Foreskin keratinocyte (primary cell): ENCODE measurements at places on chromosomes 7 and 10. TPM values are rescaled to one million over a fixed set of nuclear protein-coding genes. Genes with fewer than 3 reads are reported as not detected.

- no peak for DNase-seq
Observed at GRCh38 chr7:84291756-84292155, 97.2 kb upstream of the SEMA3A start.

- no peak for DNase-seq
Observed at GRCh38 chr10:11242443-11243387, 225.0 kb downstream of the CELF2 start.

- DNase-seq: no peak
Observed at GRCh38 chr7:99380032-99380822, 5.7 kb downstream of the ARPC1B start.

DNA sequence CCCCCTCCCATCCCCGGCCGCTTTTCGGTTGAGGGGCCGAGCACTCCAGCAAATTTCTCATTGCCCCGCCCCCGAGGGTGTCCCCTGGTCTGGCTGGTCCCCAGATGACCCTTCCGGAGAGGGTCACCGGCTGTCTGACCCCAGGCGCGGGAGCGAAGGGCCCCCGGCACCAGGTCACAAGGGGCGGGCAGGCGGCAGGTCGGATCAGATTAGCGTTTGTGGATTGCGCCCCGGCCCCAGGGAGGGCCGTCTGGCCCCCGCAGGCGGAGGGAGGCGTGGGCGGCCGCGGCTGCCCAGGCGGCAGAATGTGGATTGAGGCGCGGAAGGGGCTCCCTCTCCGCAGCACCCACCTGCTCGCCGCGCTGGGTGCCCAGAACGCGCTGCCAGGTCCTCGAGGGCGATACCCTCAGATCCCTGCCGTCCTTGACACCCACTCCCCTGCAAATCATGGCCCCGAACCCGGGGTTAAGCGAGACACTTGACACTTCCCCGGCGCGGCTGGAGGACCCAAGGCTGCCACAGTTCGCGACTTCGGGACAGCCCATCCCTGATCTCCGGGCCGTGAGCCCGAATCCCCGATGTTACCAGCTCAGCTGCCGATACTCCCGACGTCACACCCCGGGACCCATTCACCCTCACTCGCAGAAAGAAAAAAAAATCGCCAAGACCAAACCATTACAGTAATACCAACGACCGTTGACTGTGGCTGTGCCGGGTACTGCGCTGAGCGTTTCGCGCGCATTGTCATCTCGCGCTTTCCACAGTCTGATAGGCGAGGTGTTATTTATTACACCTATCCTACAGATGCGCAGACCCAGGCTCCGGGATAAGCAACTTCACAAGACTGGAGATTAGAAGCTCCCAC, 953 bp downstream of the NODAL start:
- DNase-seq: no peak

DNA sequence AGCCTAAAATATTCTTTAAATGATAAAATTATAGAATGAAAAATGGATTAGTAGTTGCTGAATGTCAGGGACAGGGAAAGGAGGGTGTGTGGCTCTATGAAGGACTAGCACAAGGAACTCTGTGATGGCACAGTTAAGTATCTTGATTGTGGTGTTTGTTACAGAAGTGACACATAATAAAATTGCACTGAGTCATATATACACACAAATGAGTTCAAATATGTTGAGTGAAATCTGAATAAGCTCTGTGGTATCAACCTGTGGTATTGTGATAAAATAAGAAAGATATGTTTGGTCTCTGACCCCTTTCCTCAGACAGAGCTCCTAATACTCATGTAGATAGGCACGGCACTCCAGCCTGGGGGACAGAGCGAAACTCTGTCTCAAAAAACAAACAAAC, 181.5 kb upstream of the TRIM24 start:
- no peak for DNase-seq

GRCh38 chr10:22505911-22506685, 160.8 kb downstream of the SPAG6 start:
- no peak for DNase-seq

DNA sequence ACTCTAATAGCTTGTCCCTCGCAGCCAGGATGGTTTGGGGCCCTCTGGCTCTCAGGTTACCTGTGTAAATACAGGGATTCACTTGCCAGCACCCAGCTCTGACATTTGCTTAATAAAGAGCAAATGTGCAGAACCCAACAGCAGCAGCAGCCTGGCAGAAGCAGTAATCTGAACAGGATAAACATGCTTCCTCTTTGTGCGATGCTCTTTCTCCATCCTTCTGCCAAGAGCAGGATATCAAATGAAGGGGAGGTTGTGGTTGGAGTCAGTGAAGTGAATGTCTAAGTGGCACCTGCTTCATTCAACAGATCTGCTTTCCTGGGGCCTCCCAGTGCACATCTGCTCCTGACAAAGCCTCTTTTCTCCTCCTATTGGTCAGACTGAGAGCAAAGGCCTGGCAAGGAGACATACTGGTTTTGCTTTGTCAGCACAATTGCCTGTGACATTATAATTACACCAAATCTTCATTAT, 130.3 kb downstream of the NRF1 start:
- no peak for DNase-seq

DNA sequence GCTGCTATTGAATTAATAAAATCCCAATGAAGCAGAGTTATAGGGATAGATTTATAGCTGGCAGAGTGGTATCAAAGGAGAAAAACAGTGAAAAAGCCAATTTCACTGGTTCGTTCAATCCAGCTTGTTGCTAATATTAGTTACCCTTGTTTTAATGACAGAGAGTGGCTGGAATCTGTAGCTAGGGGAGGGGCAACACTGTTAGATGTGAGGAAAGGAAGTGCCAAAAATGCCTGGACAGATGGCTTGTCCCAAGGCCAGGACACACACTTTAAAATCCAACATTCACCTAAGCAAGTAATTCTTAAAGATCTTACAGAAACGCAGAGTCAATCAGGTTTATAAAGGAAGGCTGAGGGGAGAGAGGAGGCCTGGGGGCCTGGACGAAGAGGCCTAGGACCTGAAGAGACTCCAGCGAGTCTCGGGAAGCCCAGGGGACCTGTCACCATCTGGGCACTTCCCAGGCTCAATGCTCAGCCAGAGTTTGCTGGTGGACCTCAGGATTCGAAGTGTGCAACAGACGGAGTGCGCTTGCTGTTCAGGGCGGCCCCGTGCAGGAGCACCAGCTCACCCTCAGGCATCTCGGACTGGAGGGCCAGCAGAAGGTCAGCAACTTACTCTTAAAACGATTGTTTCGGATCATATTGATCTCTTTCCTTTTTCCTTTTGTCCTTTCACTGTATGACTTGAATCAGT, 36.7 kb downstream of the TMEM248 start:
- no peak for DNase-seq

GRCh38 chr7:157515342-157516041, 178.7 kb downstream of the DNAJB6 start:
- no peak for DNase-seq

GRCh38 chr10:27104919-27105318, 4.6 kb upstream of the ANKRD26 start:
- no peak for DNase-seq

GRCh38 chr7:151167197-151167961, at the start of gene GBX1:
Gene GBX1, minus strand, starts transcription at chr7:151167694. Its CDS starts 146 bp downstream, at chr7:151167548.
- DNase-seq: no peak

GRCh38 chr7:142716596-142716995, 32.7 kb upstream of the PRSS1 start:
- no peak for DNase-seq

GRCh38 chr7:151773797-151774196, 103.1 kb downstream of the PRKAG2 start:
- no peak for DNase-seq

DNA sequence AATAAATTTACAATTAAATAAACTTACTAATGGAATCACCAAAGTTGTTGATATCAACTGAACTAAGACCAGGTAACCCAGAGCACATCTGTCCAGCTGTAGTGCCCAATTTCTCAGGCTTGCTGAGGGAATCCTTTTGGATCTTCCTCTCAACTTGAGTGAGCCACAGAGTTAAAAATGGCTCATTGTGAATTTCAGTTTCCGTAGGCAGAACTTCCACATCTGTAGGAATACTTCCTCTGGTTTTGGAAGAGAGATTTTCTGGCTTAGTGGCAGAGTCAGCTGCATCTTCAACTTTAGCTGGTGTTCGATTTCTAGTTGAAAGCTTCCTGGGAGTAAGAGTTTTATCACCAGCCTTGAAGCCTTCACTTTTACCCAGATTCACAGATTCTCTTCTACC, 11.3 kb downstream of the MKI67 start:
- no peak for DNase-seq

- no peak for DNase-seq
Observed at GRCh38 chr10:70481105-70481504, 2.5 kb downstream of the PALD1 start.

- no peak for DNase-seq
Observed at GRCh38 chr7:93719546-93719945, 145.0 kb upstream of the CALCR start.

DNA sequence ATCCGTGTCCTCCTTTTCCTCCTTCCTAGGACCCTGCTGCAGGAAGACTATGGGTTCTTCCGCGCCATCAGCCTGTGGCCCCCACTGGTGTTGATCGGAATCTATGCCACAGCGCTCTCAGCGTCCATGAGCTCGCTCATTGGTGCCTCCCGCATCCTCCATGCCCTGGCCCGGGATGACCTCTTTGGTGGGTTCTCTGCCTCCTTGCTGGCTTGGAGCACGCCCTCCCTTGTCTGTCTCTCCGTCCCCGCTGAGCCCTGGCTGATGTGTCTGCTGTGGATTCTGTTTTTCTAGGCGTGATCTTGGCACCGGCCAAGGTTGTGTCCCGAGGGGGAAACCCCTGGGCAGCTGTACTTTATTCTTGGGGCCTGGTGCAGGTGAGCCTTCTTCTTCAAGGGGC, 7.3 kb upstream of the TRIP6 start:
- DNase-seq: no peak

DNA sequence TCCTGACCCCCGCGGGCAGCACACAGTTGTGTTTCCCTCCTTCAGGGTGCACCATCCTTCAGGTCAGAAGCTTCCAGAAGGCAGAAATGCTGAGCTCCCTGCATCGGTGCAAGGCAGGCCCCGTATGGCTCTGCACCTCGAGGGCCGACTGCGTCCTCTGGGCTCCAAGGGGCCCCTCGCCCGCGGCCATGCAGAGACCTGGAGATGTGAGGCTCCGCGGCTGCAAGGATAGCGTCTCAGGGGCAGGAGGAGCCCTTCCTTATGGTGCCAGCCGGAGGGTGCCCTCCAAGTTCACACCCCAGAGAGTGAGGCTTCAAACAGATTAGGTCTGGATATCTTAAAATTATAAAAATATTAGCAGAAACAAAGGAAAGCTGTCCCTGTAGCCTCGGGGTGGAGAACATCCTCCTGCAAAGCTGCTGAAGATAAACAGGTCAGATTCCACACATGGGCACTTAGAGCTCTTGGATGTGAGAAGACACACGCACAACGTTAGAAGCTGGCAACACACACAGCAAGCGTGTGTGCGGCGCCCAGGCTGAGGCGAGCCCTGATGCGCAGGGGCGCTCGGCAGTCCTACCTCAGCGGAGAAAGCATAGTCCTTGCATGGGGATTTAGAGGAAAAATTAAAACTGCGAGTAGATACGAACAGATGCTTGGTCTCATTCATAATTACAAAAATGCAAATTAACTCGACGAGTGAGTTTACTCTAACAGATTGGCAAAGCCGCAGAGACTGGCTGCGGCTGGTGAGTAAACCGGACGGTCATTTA, 20.4 kb downstream of the KNDC1 start:
- DNase-seq: no peak

- DNase-seq: no peak
Observed at GRCh38 chr10:45809837-45810236, 37.5 kb downstream of the AGAP4 start.

- no peak for DNase-seq
Observed at GRCh38 chr10:62335326-62335725, 38.8 kb upstream of the ZNF365 start.

- no peak for DNase-seq
Observed at GRCh38 chr10:13352519-13352918, 4.4 kb upstream of the SEPHS1 start.

DNA sequence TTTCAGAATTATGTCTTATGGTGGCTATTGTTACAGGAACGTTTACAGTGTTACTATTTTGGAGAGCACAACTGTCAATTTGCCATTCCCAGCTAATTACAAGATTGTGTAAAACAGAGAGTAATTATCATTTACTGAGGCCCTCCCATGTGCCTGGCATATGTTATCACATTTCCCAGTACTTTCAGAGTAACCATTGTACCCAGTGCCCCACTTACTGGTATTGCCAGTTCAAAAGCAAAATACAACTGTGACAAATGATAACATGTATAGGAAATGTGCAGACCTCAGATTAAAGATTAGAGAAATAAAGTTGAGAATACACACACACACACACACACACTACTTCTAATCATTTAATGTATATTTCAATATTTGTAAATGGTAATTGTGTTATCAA, 572.5 kb downstream of the POM121L12 start:
- DNase-seq: no peak

GRCh38 chr10:77410523-77410922, 227.1 kb downstream of the KCNMA1 start:
- no peak for DNase-seq

GRCh38 chr10:68101066-68101465, 8.2 kb upstream of the MYPN start:
- no peak for DNase-seq

DNA sequence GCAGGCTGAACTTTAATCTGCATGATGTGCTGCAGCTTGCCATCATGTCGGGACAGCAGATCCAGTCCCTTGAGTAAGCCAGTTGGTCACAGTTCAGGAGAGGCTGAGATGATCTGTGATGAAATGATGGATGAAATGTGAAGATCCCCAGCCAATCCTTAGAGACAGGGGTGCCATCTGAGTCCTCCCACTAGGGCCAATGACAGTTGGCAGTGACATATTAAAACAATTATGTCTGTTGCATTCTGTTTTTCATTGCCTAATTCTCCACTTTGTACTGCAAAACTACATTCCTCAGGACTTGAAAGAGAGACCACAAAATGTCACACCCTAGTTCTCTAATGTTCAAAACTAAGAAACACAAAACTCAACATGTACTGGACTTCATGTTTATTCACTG, 66.3 kb upstream of the CAV2 start:
- DNase-seq: no peak

GRCh38 chr7:4830176-4830575, 31.7 kb downstream of the PAPOLB start:
- no peak for DNase-seq

CYP2E1 gene
- 0.18 and 0.27 TPM in 2 replicates for total RNA-seq

AGR2 gene
- 0.92 and 2.3 TPM in 2 replicates for total RNA-seq

CALN1 gene
- total RNA-seq: not detected in 2 replicates

SEMA4G gene
- total RNA-seq: 0.99 and 1.1 TPM in 2 replicates

SPDYE9 gene
- not detected in 2 replicates for total RNA-seq

CAMK2B gene
- total RNA-seq: 0.46 and 1.5 TPM in 2 replicates

HYAL4 gene
- 0.17 TPM in 1 of 2 replicates, not detected in the other for total RNA-seq

CACNA2D1 gene
- total RNA-seq: 1.6 and 2.3 TPM in 2 replicates

ANKRD30A gene
- not detected in 2 replicates for total RNA-seq

TEX47 gene
- total RNA-seq: not detected in 2 replicates

UCMA gene
- not detected in 2 replicates for total RNA-seq

KEL gene
- total RNA-seq: not detected in 2 replicates

FGF8 gene
- not detected in 2 replicates for total RNA-seq

COG5 gene
- 46.5 and 48.4 TPM in 2 replicates for total RNA-seq

PARD3 gene
- total RNA-seq: 65.4 and 69.5 TPM in 2 replicates

KNDC1 gene
- total RNA-seq: 0.03 and 0.04 TPM in 2 replicates

MSRB2 gene
- total RNA-seq: 13.6 and 17.0 TPM in 2 replicates

STAMBPL1 gene
- 7.8 and 9.6 TPM in 2 replicates for total RNA-seq

SLC26A3 gene
- not detected in 2 replicates for total RNA-seq

CPED1 gene
- total RNA-seq: 1.3 and 3.6 TPM in 2 replicates

TMEM225B gene
- 0.25 TPM in 1 of 2 replicates, not detected in the other for total RNA-seq

FLNC gene
- total RNA-seq: 0.61 and 1.2 TPM in 2 replicates

CADPS2 gene
- 0.28 and 1.0 TPM in 2 replicates for total RNA-seq
